ENCODE measurements at places on chromosomes 1 and 21.

DNA sequence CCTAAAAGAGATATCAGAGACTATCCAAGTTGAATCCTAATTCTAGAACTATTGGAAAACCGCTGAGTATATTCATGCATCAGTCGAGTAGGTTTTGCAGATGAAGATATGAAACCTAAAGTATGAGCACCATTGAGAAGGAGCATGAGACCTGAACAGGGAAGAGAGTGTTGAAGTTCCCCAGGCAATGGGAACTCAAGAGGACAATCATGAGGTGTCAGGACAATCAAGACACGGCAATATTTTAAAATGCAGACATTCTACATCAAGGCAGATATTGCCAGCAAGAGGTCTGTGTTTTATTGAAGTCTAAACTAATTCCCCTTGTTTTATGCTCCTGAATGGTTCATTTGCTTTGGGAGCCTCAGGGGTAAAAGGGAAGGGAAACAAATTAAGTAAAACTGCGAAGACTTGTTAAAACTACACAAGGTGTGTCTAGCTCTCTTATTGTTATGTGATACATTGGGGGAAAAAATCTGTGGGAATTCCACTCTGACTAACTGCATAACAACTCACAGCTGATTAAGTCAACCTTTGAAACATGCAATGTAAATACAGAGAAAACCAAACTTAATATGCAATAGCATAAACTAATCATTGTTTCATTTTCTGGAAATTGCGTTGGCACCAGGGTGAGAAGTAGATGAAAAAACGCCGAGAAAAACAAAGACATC lies 347.9 kb upstream of the ADGRL2 start:
- DNase-seq, result no peak

- DNase-seq, result no peak
Measured at GRCh38 chr1:167016100-167016750, 27.1 kb downstream of the MAEL start.

DNA sequence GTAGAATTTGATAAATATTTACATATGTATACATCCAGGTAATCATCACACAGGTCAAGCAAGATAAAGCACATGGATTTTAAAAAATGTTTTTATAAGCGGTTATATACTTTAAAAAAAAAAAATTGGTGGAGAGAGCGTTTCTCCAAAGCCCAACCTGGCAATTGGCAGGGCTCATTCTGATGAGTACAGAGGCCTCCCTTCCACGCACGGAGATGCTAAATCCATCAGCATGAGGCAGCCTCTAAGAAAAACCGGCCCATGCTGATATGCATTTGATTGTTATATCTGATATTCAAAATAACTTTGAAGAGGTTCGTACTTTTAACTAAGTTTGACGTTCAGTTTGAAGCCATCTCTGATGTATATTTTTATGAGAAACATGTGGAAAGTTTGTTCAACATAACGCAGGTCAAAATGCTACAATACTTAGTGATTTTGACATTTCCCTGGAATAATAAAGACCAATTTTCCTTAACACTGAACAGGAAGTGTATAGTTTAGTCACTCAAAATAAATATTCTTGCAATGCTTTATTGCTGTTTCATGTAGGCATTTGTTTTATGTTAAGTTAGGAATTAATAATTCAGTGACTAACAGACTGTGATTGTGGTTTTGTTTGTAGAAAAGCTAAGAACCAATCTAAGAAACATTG lies 151.7 kb downstream of the NR5A2 start:
- no peak for DNase-seq

- no peak for DNase-seq
Measured at GRCh38 chr1:151145304-151146071, 943 bp downstream of the SEMA6C start.

- DNase-seq, result no peak
Measured at GRCh38 chr1:92843429-92844352, 11.9 kb downstream of the RPL5 start.

DNA sequence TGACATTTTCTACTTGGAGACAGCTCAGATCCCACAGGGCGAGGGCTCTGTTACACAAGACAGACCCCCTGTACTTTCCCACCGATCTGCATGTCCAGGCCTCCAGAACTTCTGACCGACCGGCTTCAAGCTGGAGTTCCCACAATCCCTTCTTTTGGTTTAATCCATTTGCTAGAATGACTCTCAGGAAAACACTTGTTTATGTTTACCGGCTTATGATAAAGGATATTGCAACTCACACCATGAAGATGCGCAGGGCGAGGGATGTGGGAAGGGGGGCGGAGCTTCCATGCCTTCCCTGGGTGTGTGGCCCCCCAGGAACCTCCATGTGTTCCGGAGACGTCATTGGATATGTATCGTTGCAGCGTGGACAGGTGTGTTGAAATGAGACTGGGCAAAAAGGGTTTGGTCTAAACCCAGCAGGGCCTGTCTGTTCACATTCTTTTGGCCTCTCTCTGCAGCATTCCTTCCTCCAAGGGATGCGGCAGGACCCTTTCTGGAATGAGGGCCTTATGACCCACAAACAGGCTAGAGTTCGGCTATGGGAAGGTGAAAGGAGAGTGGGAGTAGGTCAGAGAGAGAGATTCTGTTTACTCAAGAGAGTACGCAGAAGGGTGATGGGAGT lies 7.5 kb upstream of the IGSF5 start:
- DNase-seq, result no peak

DNA sequence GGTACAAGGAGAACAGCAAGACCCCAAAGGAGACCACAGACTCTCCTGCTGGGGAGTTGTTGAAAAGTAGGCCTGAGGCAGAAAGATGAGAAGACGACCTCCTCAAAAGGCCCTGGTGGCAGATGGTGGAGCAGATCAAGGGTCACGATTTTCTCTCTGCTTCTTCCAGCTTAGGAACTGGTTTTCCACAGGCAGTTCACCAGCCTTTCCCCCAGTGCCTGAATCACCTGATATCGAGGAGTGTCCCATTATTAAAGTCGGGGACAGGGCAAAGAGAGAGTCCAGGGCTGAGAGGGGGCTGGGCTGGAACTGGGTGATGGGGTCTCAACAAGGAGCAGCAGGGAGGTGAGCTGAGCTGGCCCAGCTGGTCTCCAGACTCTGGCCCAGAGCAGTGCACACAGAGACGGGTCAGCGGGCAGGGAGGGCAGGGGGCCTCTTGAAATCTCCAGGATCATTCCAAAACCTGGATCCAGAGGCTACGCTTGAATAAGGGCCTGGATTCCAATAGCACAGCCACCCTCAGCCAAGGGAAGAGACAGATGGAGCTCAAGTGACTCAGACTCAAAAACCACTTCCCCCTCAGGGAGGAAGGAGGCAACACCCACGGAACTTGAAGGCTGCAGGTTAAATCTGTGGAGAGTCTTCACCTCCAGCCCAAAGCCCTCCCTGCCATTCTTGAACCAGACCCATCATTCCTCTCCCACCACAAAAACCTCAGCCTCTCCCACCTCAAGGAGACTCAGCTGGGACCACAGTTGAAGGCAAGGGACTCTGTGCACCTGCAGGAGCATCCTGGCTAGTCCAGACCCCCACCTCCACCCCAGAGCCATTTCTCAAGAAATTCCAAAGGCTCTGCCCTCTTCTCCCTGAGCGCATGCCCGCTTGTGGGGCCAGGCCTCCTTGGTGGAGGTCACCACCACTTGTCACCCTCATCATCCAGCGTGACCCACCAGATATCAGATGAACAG lies at the start of gene S100A5:
Gene S100A5, minus strand, starts transcription at position 541 of the 968 bp plus-strand sequence. CDS start 743 bp downstream, outside the sequence.
- no peak for DNase-seq

DNA sequence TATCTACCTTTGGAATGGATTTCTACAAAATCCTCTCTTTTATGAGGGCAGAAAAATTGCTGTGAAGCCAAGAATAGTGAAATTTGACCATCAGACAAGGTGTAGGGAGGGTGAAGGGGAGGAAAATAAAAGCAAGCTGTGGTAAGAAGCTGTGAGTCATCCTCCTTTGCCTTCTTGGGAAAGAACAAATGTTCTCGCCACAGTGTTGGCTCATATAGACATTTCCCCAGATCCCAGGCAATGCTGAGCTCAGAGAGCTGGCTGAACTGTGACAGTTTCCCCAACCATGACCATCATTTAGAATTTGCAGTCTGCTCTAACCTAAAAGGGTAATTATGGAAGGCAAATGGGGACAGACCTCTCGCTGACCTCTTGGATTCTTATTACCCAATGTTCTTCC lies 235.4 kb downstream of the PBX1 start:
- no peak for DNase-seq

GRCh38 chr1:202689493-202690342 lies 20.5 kb downstream of the SYT2 start:
- no peak for DNase-seq

DNA sequence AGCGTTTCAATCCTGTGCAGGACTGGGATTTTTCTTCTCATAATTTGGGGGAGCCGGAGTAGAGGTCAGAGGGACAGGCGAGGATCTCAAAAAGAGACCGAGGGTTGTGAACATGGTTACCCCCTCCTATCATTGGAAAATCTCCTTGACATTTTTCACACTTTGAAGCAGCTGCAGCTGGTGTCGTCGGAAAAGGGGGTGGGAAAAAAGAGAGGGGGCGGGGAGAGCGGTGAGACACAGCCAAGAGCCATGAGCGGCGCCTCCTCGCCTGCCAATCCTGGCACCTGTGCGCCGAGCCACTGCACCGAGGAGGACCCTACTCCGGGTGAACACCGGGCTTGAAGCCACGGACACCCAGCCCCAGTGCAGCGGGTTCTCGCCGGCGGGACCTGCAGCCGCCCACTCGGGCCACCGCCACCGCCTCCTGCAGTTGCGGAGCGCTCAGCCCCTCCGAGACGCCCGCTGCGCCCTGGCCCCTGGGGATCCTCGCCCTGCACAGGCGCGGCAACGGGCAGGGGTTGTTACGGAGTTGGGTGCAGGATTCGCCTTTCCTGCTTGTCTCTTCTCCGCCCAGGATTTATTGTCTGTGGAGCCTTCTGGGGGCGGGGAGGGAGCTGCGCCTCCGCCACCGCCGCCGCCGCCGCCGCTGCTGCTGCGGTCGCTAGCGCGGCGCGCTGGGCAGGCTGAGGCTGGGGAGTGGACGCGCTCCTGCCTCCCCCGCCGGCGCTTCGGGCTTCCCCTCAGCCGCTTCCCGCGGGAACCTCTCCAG lies at the start of gene LRRC7:
Gene LRRC7, plus strand, starts transcription at position 271 of the 769 bp plus-strand sequence. CDS start 718 bp downstream, outside the sequence.
- no peak for DNase-seq

DNA sequence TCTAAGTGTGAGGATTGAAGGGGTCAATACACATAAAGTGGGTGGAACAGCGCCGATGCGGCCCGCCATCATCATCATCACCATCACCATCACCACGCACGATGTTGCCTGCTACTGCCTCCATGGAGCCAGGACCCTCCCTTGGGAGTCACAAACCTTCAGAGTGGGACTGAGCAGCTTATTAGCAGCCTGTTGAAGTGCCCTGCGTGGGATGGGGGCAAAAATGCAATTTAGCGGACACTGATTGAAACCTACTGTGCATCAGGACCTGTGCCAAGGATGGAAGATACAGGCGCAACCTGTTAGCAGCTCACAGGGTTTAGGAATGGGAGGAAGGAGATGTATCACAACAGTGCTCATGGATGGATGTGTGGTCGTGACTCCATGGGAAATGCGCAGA lies 26.7 kb downstream of the STPG1 start:
- DNase-seq, result no peak

- DNase-seq, result no peak
Measured at GRCh38 chr1:116431870-116432500, 58.9 kb downstream of the ATP1A1 start.
